OCI-LY7 (cell line): ENCODE measurements at places on chromosomes 13 and 19. TPM values are rescaled to one million over a fixed set of nuclear protein-coding genes. Genes with fewer than 3 reads are reported as not detected.

Gene KLK15
- not detected in 2 replicates for total RNA-seq

Gene TEX26
- not detected in 2 replicates for total RNA-seq

Gene CCDC61
- total RNA-seq = 20.1 and 23.0 TPM in 2 replicates

Gene PLVAP
- 0.31 and 1.5 TPM in 2 replicates for total RNA-seq

Gene KCNJ14
- 2.5 and 2.6 TPM in 2 replicates for total RNA-seq

Gene TYROBP
- total RNA-seq = not detected in 2 replicates

Gene DMPK
- 34.7 and 46.9 TPM in 2 replicates for total RNA-seq

Gene DOCK9
- total RNA-seq = 28.0 and 35.9 TPM in 2 replicates

Gene CD22
- total RNA-seq = 972 TPM in 2 replicates

Gene NCR1
- not detected in 2 replicates for total RNA-seq

Gene TEX101
- not detected in 2 replicates for total RNA-seq

Gene ALG5
- total RNA-seq = 28.8 and 31.6 TPM in 2 replicates

Gene SHISA7
- not detected in 2 replicates for total RNA-seq

Gene CDKN2D
- total RNA-seq = 26.6 and 28.1 TPM in 2 replicates

Gene HSD17B14
- total RNA-seq = 1.8 and 3.2 TPM in 2 replicates

Gene LONP1
- 248 and 280 TPM in 2 replicates for total RNA-seq
